Dermis blood vessel endothelial cell (primary cell): ENCODE measurements at places on chromosomes 1 and 21. TPM values are rescaled to one million over a fixed set of nuclear protein-coding genes. Genes with fewer than 3 reads are reported as not detected.

Gene NKAIN1
- total RNA-seq: 0.70 TPM in 1 of 2 replicates, not detected in the other

DNA sequence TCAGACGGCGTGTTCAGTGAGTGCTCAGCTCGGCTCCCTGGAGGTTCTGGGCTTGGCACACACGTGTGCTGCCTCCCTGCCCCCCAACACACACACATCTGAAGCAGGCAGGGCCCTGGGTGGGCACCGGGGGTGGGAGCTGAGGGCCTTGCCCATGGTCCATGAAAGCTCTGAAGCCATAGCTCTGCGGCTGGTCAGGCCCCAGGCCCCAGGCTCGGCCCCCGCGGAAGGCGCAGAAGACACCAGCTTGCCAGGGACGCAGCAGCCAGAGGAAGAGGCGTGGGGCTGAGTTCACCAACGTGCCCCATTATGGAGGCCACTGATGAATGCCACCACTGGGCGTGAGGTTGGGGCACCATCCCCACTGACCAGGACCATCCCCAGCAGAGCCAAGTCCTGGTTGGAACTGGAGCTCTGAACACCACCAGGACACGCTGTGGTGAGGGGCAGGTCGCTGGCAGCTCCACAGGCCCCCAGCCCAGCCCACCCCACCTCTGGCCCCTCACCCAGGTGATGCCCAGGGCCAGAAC lies 4.2 kb downstream of the AURKAIP1 start:
- DNase-seq: no peak

Gene C1orf56
- 1.1 and 1.4 TPM in 2 replicates for total RNA-seq

DNA sequence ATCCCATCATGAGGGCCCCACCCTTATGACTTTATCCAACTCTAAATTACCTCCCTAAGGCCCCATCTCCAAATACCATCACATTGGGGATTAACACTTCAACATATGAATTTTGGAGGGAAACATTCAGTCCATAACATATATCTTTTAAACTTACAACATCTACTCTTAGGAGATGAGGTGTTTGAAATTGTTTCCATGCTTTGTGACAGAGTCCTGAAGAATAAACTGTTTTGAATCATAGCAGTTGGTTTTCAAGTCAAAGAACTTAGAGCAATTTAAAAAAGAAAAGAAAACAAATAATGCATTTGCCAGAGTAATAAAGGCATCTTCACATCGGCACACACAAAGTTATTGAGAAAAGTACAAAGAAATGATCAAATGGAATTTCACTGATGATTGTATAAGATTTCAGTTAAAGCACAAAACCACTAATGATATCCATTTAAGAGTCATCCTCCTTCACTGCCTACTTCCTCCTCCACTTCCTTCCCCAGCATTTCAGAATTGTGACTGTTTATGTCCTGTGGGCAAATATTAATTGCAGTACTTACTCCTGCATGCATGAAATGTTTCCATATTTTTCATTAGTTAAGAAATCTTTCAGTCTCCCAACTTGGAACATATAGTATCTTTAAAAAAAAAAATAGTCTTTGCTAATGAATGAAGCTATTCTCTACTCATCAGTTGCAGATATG lies 202.0 kb downstream of the LRRC40 start:
- DNase-seq: no peak

DNA sequence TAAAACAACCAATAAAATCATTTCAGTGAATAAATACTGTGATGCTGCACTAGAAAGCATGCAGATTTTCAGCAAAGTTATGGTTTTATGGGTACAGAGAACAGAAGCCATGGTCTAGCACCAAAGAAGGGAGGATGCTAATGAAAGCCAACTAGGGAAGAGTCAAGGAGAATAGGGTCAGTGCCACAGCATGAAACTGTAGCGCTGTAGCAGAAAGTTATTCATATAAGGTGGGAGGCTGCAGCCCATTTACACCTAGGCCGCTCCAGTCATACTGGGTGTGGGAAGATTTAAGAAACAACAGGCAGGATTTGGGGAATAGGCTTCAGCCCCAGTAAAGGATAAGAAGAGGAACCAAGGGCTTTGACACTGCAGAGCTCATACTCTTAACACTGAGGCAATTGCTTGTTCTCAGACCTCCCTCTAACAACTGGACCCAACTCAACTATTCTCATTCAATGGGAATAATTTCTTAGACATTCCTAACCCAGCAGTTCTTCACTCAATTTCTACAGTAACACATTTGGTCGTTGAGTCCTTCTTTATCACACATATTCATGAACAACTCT lies 4.4 kb downstream of the IFI16 start:
- DNase-seq: no peak

DNA sequence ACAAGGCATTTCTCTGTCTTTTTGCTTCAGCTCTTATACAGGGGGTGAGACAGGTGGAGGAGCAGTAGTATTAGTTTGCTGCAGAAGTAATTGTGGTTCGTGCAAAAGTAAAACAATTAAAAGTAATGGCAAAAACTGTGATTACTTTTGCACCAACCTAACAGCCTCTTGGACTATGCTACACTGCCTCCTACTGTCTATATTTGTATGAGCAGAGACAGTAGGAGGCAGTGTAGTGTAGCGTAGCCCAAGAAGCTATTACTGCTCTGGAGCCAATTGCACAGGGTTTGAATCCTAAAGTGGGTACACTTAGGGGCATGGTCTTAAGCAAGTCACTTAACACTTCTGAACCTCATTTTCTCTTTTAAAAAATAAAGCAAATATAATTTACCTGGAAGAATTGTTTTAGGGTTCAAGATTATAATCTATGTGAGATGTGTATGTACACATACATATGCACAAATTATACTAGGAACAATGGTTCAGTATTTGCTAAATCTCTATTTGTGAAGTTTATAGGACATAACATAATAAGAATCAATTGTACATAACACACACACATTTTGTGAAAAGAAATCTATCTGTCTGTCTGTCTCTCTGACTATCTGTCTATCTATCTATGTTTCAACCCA lies 103.8 kb downstream of the BRINP3 start:
- DNase-seq: no peak

DNA sequence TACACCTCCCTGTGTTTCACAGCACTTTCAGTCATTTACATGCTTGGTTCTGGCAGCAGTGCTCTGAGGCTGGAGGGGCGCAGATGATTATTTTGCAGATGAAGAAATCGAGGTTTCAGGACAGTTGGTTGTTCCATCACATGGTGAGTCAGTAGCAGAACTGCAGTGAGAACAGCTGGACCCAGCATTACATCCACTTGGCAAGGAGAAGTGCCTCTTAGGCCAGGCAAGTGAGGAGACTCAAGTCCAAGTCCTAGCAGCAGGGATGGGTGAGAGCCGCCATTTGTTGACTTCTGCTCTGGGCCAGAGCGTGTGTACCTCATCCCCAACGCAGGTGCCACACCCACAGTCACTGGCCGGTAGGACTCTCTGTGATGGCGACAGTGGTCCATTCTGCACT lies 26.8 kb upstream of the EPHA8 start:
- DNase-seq: no peak
